ENCODE measurements at places on chromosomes 11 and 22.

DNA sequence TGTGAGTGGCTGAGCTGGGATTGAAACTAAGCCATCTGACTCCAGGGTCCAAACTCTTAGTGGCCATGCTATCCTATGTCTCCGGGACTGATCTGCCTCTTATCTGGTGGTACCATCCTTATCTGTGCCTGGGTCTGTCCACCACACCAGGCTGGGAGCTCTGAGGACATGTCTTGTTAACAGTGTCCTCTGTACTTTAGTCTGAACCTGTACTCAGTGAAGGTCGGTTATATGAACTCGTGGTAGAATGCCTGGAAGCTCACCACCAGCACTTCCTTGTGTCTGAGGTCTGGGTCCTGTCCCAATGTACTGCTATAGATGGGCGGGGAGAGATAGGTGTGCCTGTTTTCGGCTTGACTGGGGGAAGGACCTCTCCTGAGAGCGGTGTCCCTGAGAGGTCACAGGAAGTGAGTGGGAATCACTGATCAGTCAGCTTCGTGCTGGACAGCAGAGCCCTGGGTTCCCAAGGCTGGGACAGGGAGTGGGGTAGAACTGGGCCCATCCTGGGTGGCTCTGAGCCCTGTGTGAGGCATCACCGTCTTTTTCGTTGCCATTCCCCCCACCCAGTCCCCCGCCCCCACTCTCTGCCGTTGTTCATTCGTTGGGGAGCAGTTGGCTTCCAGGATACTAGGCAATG is 8.9 kb downstream of the MYO7A start:
- DNase-seq: no peak

GRCh38 chr11:129013737-129014475 is 71.2 kb upstream of the TP53AIP1 start:
- no peak for DNase-seq

DNA sequence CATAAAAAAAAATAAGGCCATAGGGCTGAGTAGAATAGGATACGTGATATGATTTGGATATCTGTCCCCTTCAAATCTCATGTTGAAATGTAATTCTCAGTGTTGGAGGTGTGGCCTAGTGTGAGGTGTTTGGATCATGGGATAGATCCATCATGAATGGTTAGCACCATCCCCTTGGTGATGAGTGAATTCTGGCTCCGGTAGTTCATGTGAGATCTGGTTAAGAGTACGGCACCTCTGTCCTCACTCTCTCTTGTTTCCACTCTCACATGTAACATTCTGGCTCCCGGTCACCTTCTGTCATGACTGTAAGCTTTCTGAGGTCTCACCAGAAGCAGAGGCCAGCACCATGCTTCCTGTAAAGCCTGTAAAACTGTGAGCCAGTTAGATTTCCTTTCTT is 45.5 kb downstream of the RAB30 start:
- DNase-seq: no peak

DNA sequence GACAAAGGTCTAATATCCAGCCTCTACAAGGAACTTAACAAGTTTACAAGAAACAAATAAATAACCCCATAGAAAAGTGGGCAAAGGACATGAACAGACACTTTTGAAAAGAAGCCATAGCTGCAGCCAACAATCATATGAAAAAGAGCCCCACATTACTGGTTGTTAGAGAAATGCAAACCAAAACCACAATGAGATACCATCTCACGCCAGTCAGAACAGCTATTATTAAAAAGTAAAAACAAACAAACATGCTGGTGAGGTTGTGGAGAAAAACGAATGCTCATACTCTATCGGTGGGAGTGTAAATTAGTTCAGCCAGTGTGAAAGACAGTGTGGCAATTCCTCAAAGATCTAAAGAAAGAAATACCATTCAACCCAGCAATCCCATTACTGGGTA is 5.6 kb upstream of the SLC22A25 start:
- DNase-seq: no peak

DNA sequence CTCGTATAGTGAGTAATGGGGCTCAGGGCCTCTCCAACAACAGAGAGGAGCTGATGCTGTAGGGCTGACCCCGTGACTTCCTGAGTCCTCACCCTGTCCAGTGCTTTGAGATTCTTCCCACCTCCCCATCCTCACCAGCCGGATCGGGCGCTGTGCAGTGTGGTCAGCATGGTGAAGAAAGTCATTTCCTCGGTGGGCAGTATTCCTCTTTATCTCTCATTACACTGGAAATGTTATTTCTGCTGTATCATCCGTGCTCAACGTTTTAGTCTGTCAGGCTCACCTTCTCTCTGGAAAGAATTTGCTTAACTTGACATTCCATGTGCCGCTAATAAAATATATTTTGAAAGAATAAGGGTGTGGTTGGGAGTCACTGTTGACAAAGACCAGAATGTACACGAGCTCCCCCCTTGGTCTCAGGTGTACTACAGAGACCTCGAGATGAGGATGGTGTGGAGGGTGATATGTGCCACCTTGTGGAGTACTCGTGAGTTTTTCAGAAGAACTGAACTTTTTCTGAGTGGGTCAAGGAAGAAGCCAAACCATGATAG is 25.7 kb upstream of the SCGB1A1 start:
- no peak for DNase-seq

- DNase-seq: no peak
These were observed 941.3 kb downstream of the OPCML start for GRCh38 chr11:132590986-132591385.

GRCh38 chr11:57466680-57467079 is 6.4 kb downstream of the RTN4RL2 start:
- no peak for DNase-seq

DNA sequence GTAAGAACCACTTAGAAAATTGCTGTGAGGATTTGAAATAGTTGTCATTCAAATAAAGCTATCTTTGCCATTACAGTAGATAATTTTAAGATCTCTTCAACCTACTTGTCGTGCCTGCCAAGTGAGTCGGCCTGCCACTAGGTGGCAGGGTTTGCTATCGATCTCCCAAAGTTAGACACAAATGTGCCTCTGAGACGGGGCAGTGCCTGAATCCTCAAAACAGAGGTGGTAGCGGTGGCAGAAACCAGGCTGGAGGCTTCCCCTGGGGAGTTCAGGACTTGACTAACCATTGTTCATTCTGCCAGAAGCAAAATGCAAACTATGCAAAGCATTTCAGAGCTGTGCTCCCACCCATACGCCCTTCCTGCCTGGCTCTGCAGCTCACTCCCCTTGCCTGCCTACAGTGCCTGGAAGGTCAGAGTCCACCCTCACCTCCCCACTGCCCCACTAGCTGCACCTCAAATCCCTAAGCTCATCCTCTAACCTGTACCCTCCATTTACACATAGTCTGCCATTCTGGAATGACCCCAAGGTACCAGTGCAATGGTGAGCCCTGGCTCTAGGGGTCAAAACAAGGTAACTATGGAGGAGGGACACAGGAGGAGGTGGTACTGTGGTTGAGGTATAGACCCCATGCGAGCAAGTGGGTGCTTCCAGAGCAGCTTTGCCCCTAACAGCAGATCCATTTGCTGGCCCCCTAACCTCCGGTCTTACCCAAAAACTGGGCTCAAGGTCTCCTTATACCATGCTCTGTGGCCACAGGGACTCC is 82.1 kb downstream of the C11orf58 start:
- peak; percentile 37 for DNase-seq

DNA sequence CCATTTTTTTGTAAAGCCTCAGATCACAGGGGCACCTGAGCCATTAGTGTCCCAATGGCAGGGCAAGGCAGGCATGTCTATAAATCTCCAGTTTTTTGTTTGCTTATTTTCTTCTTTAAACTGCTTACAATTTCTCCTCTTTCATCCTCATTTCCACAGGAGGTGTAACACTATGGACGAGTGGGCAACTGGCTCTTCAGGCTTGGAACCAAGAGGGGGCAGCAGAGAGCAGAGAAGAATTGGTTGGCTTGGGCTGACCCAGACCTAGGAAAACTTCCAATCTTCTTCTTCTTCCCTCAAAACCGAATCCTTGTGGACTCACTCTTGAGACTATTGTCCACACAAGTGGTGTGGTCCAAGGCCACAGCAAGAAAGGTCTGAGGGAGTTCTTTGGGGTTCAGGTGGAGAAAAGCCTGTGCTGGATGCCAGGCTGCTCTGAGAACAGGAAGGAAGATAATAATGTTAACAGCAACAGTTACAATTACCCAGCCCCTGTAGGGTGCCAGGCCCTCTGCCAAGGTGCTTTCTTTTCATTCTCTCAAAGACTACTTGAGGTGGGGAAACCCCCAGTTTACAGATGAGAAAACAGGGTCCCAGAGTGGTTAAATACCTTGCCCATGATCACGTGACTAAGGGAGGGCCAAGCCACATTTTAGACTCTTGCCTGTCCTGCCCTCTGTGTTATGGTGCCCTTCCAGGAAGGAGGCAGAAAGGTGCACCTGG is 70.7 kb upstream of the E2F8 start:
- no peak for DNase-seq

GRCh38 chr11:124315052-124315451 is 1.3 kb upstream of the OR8D1 start:
- no peak for DNase-seq

GRCh38 chr11:119530509-119530908 is 107.5 kb upstream of the THY1 start:
- no peak for DNase-seq

GRCh38 chr11:15006139-15006759 is 34.1 kb upstream of the CALCA start:
- peak; percentile 5 for DNase-seq

DNA sequence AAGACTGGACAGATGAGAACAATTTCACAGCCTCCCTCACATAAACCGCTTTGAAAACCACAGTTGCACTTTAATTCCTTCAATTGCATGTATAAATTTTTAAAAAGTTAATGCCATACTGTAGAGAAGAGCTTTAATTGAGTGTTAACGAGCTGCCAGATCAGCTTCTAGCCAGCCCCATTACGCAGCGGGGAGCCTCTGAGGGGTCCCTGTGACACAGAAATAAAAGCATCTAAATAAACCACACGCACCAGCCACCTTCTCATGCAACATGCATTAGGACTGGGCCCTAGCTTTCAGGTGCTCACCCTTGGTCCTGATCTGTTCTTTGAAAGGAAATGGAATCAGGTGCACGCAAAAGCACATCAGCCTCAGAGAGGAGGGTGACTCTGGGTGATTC is 111.7 kb downstream of the SPATA19 start:
- DNase-seq: no peak

- no peak for DNase-seq
These were observed 22.1 kb upstream of the XKR3 start for GRCh38 chr22:16847271-16847670.

Measured in GM06990 (cell line).